ENCODE measurements at places on chromosomes 16 and 17.

DNA sequence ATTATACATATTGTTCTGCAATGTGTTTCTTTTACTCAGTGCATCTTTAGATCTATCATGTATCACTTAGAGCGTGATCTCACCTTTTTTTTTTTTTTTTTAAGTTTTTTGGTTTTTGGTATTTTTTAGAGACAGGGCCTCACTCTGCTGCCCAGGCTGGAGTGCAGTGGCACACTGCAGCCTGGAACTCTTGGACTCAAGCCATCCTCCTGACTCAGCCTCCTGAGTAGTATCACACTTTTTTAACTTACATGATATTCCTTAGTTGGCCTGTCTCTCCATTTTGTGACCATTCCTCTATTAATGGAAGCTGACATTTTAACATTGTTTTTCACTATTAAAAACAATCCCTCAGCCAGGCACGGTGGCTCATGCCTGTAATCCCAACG is 4.7 kb upstream of the MPO start:
- no peak for DNase-seq

- DNase-seq = no peak
These were observed 17.4 kb downstream of the LASP1NB start for GRCh38 chr17:38942696-38943334.

- no peak for DNase-seq
These were observed 11.4 kb downstream of the SLC13A5 start for GRCh38 chr17:6701719-6702118.

DNA sequence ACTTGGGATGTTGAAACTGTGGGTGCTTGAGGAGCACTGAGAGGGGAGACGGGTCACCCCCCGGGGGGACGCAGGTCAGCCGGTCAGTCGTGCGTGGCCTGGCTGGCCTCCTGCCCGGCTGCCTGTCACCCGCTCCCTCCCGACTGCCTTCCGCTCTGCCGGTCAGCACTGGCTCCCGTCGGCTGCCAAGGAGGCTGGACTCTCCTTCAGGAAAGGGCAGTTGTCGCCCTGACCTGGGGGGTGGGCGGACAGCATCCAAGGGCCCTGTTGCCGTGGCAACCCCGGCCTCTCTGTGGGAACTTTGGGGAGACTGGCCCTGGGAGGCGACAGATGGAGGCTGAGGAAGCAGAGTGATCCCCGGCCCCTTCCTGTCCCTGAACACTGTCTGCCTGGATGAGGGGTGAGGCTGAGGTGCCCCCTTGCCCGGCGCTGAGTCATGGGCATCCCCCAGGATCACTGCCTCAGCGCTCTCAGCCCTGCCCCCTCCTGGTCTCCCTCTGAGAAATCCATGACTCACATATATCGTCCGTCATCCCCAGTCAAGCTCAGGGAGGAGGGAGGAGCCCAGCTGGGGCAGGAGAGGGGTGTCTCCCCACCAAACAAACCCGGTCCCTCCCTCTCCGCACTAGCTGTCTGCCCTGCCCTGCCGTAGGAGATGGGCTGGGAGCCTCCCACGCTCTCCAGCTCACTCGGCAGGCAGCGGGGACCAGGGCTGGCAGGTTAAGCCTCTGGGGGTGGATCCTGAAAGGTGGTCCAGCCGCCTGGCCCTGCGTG is at the start of gene ADGRG1:
TSS of gene ADGRG1 (plus strand) at position 623 of the 774 bp plus-strand sequence. CDS start 21,658 bp downstream, outside the sequence.
- peak; percentile 63 for DNase-seq

DNA sequence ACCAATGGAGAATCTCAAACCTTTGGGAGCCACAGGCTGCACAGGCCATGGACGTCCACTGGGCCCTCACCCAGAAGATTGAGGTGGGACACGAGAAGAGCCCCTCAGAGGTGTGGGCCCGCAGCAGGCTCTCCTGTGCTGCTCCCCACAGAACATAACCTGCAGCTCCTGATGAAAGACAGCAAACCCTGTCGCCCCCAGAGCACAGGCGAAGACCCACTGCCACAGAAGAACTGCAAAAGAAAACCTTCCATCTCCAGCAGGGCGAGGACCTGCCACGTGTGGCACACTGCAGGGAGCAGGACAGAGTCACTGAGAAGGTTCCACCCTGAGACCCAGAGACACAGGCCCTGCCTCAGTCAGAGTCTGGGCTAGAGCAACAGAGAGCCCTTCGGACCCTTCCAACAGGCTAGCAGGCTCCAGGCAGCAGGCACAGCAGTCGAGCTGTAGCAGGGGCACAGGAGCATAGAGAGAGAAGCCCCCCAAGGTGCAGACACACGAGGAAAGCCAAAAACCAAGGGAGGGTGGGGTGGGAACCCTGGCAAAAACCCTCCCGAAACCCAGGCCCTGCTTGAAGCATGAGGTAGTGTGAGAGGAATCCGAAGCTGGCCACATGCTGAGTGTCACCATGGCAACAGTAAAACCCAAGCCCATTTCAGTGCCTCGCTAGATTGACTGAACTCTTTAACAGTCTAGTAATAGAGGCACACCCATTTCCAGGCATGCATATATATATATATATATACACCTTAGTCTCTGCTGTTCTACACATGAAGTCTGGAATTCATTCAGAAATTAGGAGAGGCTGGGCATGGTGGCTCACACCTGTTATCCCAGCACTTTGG is 60.0 kb upstream of the CHMP6 start:
- no peak for DNase-seq

GRCh38 chr17:3556239-3556915 is 1.2 kb downstream of the TRPV3 start:
- no peak for DNase-seq

DNA sequence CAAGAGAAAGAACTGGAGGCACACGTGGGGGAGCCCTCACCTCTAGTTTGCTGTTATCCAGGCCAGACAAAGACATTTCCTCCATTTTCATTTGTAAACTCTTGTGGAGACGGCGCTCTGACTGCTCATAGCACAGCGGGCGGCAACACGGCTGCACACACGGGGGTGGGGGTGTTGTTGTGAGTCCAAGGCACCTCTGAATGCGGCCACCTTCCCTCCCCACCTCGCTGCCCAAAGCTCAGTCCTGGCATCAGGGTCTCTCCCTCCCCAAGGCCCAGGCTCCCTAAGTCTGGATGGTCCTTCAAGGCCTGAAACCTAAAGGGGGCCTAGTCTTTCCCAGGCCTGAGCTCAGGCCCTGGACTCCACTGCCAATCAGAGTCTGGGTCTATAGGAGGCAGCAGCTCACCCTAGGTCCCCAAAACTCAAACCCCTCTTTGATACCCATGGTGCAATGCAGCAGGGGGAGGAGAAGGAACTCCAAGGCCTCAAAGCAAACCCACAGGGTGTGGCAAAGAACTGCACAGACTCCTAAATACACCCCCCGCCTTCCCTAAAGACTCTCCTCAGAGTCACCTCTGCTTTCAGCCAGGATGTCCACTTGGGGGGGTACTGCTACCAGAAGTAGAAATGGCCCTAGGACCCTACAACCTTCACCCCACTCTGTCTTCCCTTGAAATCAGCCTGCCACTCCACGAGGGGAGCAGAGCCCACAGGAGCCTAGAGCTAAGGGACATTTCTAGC is 1.5 kb downstream of the ATXN7L3 start:
- no peak for DNase-seq

- no peak for DNase-seq
These were observed 405.9 kb downstream of the SHISA9 start for GRCh38 chr16:13307255-13307654.

DNA sequence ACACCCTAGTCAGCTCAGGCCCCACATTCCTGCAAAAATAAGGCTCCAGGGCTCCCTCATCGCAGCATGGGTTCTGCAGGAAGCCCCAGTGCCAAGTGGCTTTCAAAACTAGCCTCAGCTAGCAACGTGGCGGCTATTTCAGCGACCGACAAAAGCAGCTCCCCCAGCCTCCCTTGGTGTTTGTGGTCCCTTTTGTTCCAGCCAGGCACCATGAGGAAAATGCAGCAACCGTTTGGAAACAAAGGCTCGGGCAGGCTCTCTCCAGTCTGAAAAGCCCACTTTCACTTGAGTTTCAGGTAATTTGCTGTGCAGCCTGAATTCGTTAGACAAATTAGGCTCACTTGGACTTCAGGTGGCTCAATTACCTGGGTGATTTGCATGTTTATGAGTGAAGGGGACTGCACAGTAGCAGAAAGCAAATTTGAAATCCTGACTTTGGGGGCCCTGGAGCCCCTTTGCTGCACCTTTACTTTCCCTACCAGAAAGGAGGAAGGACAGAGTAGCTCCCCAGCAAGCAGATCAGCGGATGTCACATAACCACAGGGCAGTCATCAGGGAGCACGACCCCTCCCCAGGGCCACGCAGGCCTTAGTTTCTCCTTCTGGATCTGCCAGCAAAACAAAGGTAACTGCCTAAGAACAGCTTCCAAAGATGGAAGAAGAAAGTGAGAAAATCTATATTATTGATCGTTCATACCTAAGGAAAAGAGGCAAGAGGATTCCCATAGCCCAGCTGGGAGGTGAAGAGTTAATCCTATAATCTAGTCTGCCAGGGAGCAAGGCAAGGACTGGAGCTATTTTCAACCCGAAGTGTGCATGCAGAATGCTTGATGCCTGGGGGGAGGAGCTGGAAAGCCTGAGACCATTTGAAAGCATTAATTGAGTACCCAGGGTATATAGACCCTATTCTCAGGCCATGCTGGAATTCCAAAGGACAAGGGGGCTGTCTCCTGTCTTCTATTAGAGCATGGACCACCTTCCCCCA is 143.1 kb upstream of the SDK2 start:
- no peak for DNase-seq

DNA sequence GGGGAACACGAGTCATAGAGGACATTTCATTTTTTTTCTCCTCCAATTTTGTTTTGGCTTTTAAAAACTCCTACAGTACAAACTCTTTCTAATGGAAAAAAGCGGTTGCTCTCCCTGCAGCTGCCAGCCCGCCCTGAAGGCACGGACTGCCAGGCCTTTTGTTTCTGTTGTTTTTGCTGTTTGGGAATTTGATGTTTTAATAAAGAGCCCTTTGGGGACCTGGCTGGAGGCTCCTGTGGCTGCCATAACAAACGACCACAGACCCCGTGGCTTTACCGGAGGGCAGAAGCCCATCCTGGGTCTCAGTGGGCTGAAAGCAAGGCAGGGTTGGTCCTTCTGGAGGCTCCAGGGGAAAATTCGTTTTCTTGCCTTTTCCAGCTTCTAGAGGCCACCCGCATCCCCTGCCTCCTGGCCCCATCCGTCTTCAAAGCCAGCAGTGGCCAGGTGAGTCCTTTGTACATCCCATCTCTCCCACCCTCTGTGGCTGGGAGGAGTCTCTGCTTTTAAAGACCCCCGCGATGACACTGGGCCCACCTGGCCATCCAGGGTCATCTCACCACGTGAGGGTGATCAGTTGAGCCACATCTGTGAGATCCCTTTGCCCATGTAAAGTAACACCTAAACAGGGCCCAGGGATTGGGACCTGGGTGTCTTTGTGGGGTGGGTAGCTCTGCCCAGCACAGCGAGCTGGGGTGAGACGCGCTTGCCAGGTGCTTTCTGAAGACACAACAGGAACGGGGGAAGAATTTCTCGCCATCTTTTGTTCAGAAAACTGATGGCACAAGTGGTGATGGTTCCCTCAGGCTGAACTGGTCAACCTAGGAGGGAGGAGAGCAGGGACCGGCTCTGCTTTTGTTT is 113.9 kb downstream of the BANP start:
- DNase-seq = no peak

DNA sequence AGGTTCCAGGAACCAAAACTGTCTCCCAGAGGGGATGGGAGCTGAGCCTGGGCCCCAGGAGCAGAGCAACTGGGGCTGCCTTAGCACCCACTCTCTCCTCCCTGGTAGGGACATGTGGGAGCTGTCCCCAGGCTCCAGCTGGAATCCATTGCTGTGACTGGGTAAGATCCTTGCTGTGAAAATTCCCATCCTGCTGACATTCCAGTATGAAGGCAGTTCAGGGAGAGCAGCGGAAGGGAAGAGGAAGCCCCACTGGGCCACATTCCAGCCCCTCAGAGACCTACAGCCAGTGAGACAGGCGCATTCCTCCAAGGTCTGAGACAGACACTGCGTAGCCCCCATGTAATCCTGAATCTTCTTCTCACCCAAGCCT is 24.2 kb downstream of the MYO18A start:
- peak; percentile 70 for DNase-seq

- DNase-seq = no peak
These were observed 27.1 kb upstream of the SNN start for GRCh38 chr16:11640987-11641817.

DNA sequence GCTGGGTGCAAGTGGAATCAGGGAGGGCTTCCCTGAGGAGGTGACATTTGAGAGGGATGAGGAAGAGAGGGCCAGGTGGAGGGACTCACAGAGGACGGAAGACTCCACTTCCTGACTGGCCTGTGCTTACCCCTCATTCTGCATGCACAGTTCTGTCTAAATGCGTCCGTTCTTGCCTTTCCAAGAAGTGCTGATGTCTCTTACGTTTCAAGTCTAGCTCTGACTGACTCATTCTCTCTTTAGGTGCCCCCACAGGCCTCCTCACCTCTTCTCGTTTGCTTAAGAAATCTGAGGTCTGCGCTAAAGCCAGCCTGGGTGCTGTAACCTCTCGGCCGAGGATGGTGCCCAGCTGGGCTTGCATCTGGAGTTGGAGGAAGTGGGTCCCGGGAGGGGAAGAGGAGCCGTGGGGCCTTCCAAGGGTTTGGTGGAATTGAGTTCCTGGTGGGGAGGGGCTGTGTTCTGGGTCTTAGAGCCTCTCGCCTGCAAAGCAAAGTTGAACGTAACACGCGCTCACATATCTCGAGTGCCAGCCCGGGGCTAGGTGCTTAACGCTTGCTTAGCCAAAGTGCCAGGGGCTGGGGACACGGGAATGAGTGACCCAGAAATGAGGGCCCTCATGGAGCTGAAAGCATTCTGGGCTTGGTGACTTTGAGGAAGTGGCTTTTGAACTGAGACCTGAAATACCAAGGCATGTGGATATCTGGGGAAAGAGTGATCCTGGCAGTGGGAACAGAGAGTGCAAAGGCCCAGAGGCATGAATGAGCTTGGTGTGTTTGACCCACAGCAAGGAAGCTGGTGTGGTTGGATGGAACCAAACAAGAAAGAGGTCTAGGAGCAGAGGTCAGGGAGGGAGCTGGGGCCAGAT is 4.8 kb downstream of the IL4R start:
- DNase-seq = no peak

- no peak for DNase-seq
These were observed 7.0 kb upstream of the OR2C1 start for GRCh38 chr16:3348547-3349167.

- DNase-seq = no peak
These were observed 52.3 kb downstream of the CYB5D2 start for GRCh38 chr17:4195306-4195705.

GRCh38 chr16:10013774-10014173 is 168.5 kb downstream of the GRIN2A start:
- no peak for DNase-seq
